GM23338 (cell line): ENCODE measurements at places on chromosomes 3 and 15. TPM values are rescaled to one million over a fixed set of nuclear protein-coding genes. Genes with fewer than 3 reads are reported as not detected.

The XYLB gene
- polyA plus RNA-seq = 1.6 and 2.3 TPM in 2 replicates

The ESYT3 gene
- polyA plus RNA-seq = 3.5 TPM in 2 replicates

The SKOR1 gene
- not detected in 2 replicates for polyA plus RNA-seq

The IQCF5 gene
- not detected in 2 replicates for polyA plus RNA-seq

The LRRC31 gene
- not detected in 2 replicates for polyA plus RNA-seq
